ENCODE measurements at places on chromosomes 5 and 9.

DNA sequence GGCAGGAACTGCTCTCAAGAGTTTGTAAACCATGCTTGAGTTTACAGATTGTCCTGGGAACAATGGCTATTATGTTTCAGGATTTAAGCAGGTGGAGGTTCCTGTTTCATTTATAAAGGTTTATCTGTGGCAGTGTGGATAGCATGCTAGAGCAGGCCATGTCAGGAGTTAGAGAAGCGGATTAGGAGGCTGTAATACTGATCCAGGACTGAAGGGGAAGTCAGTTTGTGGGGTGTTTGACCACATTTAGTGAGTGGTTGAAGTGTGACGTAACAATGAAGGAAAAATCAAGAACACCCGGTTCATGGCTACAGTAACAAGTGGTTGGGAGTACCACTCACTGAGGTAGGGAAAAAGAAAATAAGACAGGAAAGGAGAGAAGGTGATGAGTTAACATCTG is 299.0 kb downstream of the TLR4 start:
- DNase-seq: no peak

DNA sequence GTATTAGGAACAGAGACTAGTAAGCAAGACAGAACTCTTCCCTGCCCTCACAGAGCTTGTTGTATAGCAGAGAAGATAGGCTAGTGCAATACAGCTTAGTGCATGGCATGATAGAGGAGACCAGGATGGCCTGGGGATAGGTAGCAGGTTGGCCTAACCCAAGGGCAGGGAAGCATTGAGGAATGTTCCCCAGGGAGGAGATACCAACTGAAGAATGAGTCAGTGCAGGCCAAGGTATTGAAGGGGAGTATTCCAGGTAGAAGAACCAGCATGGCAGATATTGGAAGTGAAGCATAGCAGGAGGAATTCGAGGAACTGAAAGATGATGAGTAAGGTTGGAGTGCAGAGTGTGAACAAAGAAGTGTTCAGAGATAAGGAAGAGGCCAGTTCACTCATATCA is 138.6 kb upstream of the DHFR start:
- DNase-seq: no peak

DNA sequence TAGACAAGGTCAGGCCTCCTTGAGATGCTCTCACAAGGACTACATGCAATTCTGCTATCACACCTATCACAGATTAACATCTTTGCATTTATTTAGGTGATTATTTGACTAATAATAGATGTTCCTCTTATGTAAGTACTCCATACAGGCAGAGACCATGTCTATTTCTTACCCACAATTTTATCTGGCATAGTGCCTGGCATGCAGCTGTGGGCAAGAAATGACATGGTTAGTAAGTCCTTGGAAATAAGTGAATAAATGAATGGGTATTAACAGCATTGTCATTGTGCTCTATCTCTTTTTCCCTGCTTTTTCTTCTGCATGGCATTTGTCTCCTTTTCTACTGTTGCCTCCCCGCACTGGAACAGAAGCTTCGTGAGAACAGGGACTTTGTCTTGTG is 49.4 kb downstream of the SLC22A5 start:
- no peak for DNase-seq

GRCh38 chr5:115423541-115423940 is 121.0 kb downstream of the FEM1C start:
- no peak for DNase-seq

GRCh38 chr9:135770203-135770535 is 68.2 kb downstream of the KCNT1 start:
- DNase-seq: peak; percentile 4

DNA sequence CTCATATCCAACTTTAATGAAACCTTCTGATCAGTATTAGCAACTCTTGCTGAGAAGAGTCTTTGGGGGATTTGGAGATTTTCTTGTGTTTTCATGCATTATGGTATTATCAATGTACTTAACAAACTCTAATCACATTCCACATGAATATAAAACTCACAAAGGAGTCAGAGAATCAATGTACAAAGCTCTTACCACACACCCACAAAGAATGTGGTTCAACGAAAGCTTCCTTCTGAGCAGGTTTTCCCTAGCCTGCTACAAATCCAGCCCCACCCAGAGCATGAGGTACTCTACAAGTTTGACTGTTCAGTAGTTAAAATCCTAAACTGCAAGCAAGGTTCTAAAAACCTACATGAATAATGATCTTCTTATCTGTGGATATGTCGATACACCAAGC is 210.1 kb downstream of the TARS1 start:
- no peak for DNase-seq

DNA sequence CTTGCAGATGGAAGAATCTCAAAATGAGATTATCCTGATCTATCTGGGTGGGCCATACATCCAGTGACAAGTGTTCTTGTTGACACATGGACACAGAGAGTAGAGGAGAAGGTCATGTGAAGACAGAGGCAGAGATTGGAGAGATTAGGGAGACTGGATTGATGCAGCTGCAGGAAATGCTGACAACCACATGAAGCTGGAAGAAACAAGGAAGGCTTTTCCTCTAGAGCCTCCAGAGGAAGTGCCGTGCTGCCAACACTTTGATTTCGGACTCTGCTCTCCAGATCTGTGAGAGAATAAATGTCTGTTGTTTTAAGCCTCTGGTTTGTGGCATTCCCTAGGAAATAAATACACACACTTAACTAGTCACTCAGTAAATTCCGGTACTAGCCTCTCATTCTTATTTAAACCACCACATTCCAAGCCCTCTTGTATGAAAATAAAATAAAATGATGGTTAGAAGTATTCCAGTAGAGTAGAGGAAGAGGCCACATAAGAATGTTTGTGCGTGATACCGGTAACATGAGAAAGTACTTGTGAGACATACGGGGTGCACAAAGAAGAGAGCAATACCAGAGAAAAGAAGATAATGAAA is 110.9 kb upstream of the DMAC1 start:
- no peak for DNase-seq

DNA sequence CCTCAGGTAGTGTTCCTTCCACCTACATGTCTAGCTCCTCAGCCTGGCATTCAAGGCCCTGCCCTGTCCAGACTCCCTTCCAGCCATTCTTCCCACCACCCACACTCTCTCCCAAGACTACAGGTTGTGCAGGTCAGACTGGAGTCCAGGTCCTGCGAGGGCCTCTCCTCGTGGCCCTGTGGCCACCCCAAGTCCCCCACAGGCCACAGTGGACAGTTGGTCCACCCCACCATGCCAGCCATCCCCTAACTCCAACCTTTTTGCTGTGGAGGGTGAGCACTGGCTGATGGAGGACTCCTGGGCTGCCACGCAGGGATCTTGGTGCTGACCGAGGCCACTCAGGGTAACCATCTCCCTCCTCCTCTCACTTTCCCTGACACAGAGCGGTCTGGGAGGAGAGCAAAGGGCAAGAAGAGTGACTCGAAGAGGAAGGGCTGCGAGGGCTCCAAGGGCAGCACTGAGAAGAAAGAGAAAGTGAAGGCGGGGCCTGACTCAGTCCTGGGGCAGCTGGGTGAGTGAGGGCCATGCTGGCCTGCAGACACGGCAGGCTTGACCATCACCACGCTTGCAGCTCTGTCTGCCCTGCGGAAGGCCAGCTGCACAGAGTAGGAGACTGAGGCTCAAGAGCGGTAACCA is 51.0 kb downstream of the JADE2 start:
- no peak for DNase-seq

- DNase-seq: no peak
Measured at GRCh38 chr9:130854092-130854491, 19.0 kb downstream of the ABL1 start.

GRCh38 chr5:2563046-2563445 is 188.4 kb downstream of the IRX2 start:
- DNase-seq: no peak

DNA sequence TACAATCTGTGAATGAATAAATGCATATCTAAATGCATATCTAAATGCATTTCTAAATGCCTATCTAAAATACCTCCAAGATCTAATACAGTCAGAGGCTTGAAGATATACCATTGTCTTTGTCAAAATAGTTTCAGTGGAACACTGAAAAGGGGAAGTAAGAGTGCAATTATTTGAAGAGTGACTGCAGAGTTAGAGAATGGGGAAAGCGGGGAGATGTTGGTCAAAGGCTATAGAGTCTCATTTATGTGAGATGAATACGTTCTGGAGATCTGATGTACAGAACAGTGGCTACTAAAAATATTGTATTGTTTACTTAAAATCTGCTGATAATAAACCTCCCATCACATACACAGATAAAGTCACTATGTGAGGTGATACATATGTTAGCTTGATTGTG is 1126.2 kb upstream of the CDH9 start:
- no peak for DNase-seq

DNA sequence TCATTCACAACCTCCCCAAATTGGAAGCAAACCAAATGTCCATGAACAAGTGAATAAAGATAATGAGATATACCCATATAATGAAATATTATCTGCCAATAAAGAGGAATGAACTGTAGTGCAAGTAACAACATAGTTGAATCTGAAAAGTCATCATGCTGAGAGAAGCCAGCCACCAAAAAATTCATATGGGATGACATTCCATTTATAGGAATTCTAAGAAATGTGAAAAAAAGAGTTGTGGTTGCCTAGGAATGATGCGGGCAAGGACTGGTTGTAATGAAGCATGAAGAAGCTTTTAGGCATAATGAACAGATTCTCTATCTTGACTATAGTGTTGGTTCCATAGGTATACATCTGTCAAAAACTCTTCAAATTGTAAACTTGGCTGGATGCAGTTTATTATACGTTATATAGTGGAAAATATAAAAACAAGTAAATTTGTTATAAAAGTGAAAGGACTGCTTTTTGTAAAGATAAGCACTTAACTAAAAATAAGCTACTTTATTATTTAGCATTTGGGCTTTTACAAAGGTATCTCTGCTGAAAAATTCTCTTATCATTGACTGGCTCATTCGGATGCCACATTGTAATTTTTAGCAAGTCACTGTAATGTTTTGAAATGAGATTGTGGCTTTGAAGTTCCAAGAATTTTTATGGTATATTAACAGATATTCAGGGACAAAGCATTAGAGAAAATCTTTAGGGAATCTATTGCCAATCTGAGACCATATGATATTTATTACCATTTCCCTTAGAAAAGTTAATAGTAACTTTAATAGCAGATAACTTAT is 21.2 kb upstream of the TTC23L start:
- no peak for DNase-seq

DNA sequence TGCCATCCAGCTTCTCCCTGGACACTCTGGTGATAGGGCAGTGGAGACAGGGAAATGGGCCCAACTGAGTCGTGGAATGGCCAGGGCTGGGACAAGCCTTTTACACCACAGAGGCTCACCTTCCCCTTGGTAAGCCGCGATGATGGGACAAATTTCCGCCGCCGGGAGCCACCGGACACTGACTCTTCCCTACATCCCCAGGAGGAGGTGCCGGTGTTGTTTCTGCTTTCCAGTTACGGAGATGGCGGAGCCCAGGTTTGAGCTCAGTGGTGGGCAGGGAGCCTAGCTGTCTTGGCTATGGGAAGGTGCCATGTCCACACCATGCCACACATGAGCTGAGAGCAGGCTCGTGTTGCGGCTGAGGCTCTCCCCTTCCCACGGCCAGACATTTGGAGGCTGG is 19.9 kb upstream of the WNK2 start:
- no peak for DNase-seq

DNA sequence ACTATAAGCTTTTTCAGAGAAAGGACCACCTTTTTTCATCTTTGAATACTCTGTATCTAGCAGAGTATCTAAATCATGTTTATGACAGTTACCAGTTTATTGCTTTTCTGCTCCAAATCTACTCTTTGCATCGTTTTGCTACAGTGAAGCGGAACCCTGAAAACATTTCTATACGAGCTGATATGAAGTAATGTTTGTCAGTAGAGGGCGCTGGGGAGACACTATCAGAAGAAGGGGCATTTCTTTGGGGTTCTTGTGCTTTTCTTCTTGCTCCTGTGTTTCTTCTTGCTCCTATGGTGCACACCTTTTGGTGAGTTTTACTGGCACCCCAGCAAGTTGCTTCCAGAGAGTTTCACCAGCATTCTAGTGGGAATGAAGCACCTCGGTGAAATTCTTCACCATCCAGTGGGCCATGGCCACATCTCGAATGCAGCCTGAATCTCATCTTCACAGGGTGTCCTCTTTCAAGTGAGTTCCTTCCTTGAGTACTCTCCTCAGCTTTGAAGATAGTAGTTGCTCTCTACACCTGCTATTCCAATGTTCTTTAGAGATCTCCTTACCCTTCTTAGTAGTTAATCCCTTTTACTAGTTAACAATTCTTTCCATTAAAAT is 98.4 kb downstream of the FGF1 start:
- DNase-seq: no peak

DNA sequence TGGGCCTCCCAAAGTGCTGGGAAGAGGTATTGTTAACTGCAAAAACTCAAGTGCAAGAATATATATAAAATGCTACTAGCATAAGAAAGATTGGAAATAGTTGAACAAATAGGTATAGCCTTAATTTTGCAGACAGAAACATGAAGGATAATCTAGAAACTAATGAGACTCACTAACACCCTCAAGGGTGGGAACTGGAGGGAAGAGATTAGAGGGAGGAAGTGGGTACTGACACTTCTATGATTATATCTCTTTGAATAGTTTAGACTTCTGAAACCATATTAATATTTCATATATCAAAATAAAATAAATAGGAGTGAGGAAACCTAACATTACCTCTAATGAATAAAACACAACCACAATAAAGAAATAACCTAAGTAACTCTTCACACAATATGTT is 23.0 kb downstream of the AUH start:
- no peak for DNase-seq

GRCh38 chr9:13354733-13355132 is 75.2 kb upstream of the MPDZ start:
- DNase-seq: no peak

- DNase-seq: no peak
Measured at GRCh38 chr5:154997746-154998145, 15.8 kb upstream of the KIF4B start.

DNA sequence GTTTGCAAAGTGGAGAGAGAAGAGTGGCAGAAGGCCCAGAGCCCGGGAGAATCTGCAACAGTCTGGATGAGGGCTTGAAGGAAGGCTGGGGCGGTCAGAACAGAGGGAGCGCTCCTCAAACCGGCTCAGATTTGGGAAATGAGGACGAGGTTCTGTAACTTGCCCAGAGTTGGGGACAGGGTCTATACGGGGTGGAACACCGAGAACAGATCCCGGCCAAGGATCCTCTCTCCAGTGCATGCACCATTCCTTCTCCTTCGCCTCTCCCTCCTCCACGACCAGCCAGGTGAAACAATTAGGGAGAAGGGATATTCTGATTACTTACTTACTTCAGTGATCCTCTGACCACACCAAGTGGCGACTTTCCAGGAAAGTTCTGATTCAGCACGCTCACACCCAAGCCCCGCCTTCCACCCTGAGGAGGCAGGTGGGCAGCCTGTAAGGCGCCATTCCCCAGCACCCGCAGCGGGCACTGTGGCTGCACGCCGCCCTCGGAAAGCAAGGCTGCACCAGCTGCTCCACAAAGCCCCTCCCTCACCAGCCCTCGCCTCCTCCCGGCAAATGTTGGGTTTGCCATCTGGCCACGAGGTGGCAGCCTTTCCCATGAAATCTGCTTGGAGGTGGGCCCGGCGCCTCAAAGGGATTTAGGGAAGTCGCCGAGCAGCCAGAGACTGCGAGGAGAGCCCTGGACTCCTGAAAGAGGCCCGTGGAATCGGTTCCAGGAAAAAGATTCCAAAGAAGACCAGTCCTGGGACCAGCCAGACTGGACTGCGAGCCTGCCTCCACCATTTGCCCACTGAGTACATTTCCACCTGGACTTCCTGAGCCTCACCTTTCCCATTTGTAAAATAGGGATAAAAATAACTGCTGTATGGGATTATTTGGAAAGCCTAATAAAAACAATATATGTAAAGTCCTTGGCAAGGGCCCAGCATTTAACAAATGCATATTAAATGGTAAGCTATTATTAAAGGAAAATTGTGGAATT is 22.2 kb upstream of the WWC1 start:
- peak; percentile 44 for DNase-seq

Measured in activated effector memory CD4-positive, alpha-beta T cell treated with Interleukin-2 at 50 U/mL for 16 hours (primary cell).